Esophagus squamous epithelium (tissue), 5 donors: ENCODE measurements at places on chromosomes 4 and X.

DNA sequence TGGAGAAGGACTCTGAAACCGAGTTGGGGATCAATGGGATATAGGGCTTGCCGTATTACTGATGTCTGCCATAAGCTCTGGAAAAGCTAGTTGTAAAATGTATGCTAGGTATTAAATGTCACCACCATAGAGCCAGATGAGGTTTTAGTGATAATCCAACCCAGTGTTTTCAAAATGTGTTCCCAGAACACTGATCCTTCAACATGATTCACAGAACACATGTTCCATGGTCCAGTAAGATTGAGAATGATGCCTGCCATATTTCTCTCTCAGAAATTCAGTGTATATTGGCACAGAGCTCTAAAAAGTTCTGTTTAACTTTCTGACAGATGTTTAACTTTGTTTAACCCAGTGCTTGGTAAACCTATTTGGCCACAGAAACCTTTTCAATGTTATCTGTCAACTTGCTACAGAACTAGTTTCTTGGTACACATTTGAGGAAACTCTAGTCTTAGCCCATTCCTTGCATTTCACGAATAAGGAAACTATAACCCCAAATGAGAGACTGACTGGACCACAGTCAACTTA lies 160.2 kb downstream of the PALLD start:
- no peak for DNase-seq

DNA sequence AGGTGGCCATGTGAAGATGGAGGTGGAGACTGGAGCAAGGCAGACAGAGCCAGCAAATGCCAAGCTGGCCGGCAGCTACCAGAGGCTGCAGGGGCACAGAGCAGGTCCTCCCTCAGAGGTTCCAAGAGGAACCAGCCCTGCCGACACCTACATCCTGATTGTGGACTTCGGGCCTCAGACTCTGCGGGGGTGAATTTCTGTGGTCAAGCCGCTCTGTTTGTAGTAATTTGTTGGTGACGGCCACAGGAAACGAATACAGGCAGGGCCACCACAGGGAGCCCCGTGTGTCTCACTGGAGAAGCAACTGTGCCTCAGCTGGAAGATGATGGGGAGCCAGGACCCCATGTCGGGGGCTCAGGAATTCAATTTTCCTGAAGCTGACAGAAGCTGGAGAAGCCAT lies 28.3 kb downstream of the ZFYVE28 start:
- no peak for DNase-seq

- DNase-seq, result no peak
Measured at GRCh38 chr4:105894660-105895582, at the start of gene NPNT. NPNT (plus strand) TSS chr4:105895471; CDS start chr4:105895653, 182 bp downstream.

- no peak for DNase-seq
Measured at GRCh38 chr4:39841894-39842293, 135.8 kb downstream of the PDS5A start.

DNA sequence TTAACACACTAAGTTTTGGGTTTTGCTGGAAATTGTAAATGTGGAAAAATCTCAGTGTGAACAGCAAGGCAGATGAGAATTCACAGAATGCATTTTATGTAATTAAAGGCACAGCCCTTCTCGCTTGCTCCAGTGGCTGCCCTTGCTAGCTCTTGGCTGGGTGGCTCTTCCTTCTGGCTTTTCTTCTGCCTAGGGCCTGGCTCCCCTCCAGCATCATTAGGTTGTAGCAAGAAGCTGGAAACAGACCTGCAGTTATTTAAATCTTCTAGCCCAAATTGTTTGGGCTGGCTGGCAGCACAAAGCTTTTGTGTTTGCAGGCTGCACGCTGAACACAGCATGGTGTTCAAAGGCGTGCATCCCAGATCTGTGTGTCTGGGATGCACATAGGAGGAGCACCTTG lies 56.5 kb downstream of the LIMCH1 start:
- no peak for DNase-seq

DNA sequence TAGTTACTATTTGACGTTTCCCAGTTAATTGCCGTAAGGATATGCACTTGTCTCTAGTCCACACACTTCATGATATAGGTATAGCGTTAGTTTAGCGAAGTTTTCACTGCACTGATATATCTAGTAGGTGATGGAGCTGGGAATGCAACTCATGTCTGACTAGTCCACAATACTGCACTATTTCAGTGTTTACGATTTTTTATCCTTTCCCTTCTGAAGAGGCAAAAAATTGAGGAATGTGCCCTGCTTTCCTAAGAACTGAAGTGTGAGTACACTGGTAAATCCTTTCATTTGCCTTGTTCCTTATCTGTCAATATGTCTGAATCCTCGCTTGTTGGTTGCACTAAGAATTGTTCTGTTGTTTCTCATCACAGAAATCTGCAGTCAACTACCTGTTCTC lies 1.0 kb downstream of the RPL36A start:
- no peak for DNase-seq

DNA sequence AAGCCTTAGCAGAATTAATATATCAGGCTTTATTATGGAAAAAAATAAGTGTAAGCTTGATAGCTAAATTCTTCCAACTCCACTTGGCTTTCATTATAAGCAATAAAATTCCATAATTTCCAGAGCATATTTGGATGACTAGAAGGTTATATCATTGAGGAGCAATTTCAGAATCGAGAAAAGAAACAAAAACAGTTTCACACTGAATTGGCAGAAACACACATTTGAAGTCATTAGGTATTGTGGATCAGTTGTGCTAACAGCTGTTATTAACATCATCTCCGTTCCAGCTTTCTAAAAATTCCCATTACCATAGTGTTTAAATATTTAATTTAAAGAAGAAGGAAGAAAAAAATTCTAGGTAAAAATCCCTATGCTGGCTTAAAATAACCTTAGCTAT lies 92.6 kb downstream of the ANTXR2 start:
- no peak for DNase-seq

DNA sequence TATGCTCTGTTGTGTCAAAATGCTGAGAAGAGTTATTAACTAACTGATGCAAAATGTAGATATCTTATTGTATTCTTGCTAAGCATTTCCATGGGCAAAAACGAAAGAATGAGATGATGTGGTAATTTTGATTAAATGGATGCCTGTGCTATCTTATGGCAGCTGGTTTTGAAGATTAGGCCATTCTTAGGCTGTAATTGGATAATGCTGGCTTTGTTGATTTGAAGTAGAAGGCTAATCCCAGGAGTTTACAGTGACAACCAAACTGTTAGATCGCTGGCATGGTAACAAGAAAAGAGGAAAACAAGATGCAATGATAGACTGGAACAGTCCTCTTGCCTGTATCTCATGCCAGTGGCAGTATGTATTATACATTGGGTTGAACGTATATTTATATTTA lies 74.1 kb upstream of the WDR44 start:
- no peak for DNase-seq

DNA sequence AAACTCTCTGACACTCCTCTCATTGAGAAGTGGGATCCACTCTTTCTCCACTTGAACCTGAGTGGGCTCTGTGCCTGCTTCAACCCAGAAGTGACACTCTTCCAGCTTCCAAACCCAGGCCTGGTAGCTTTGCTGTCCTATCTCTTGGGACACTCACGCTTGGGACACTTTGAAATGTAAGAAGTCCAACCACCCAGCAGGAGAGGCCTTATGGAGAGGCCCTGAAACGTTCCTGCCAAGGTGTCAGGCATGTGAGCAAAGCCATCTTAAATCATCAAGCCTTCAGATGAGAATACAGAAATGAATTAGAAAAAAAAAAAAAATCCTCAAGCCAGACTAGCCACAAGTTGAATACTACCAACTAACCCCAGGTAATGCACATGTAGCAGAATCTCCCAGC lies 30.2 kb downstream of the RBM47 start:
- DNase-seq, result no peak

DNA sequence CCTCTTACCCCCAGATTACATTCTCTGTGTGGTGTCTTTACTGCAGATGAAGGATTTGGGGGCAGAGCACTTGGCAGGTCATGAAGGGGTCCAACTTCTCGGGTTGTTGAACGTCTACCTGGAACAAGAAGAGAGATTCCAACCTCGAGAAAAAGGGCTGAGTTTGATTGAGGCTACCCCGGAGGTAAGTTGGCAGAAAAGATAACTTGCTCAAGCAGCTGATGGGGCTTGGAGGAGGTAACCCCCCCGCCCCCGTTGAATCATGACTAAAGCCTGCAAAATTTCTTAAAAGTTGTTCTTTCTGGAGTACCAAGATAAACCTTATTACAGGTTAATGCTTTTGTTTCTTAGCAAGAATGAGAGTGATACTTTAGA lies 1.5 kb downstream of the CCNG2 start:
- DNase-seq, result no peak

GRCh38 chr4:3613967-3614730 lies 81.9 kb upstream of the LRPAP1 start:
- no peak for DNase-seq

DNA sequence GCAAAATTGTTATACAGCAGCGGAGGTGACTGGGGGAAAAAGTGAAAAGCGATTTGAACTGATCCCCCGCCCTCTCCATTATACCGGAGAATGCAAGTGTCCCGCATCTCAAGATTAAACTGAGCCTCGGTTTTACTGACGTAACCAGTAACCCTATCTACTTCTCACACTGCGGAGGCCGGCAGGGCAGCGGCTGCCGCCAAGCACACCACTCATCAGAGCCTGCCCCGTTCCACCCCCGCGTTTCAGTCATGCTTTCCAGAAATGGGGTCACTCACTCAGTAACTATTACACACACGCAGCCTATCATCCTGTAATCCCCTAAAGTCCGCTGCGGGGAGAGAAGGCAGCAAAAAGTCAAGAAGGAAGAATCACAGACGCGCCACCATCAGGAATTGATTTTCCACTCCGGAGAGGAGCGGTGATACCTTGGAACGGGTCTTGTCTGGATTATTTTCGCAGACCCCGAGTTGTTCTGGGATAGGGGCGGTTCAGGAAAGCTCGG lies 1.4 kb downstream of the RPS6KA3 start:
- no peak for DNase-seq

DNA sequence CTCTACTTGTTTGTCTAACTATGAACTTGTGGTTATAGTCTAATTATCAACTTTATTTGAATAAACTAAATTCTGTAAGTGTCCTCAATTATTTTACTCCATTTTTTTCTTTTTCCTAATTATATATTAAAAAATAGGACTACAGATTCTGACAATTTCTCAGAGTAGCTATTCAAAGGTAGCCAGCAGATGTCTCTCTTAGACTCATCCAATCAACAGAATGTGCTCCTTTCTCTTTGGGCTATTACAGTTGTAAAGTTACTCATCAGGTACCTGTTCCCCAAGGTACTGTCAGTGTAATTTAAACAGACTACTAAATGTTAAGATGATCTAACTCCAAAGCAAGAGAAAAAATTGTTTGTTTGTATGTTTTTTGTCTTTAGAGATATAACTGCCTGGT lies 248.6 kb downstream of the PCDH18 start:
- DNase-seq, result no peak

GRCh38 chrX:84258708-84259107 lies 70.7 kb upstream of the RPS6KA6 start:
- no peak for DNase-seq

DNA sequence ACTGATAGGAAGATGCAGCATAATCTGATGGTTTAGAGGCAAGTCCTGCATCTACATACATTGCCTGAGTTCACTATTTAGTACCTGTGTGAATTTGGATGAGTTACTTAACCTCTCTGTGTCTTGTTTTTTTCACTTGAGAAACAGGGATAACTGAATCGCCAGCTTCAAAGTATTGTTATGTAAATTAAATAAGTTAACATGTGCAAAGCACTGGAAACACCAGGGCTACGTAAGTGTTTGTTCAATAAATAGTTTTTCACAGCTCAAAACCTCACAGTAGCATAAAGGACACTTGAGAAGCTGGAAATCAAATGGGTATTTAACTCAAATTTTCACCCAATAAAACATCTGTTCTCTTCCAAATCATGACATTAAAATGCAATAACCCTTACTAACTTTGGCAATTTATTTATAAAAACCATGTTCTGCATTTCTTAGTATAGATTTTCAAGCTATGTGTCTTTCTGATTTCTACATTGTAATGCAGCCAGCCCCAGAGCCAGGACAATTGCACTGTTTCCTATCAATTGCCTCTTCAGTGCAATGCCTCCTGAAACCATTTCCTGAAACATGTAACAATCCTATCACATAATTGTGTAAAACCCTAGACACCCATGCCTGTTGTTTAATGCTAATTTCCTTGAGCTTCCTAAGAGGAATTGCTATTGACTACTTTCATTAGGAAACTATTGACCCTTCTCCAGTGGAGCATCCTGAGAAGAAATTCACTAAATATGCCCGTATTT lies 177.1 kb downstream of the UNC5C start:
- DNase-seq, result no peak

- no peak for DNase-seq
Measured at GRCh38 chrX:96704629-96705028, 20.0 kb downstream of the DIAPH2 start.

- no peak for DNase-seq
Measured at GRCh38 chr4:675036-675882, 917 bp downstream of the MYL5 start.

GRCh38 chrX:74922922-74923543 lies 2.2 kb downstream of the NEXMIF start:
- DNase-seq, result no peak

DNA sequence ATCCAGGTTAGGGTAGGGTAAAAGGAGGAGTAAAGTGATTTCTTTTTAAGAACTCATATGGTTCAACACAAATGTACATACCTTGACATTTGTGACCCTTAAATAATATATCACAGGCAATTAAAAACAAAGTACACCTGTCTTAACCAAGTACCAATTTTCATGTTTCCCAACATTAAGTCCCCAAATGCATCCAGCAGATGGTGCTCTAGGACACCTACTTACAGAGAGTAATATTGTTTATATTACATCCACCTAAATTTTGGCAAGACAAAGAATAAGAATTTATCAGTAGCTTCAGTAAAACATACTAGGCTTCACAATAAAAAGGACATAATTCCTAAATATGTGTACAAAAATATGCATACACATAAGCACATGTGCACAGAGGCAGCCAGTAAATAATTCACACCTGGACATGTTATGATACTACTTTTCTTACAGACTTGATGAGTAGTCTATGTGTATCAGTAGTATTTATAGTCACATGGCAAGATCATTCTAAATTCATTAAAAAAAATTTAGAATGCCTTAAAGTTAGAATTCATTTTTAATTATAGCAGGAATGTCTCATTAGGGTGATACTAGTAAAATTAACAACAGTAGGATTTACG lies 219.7 kb downstream of the DCLK2 start:
- DNase-seq, result no peak

GRCh38 chr4:108937066-108937465 lies 174.2 kb upstream of the ETNPPL start:
- no peak for DNase-seq
